ENCODE measurements at places on chromosomes 7 and 10.

- no peak for DNase-seq
Measured at GRCh38 chr10:32004161-32004591, 52.0 kb downstream of the KIF5B start.

GRCh38 chr7:134787064-134787463 lies 7.6 kb downstream of the CALD1 start:
- no peak for DNase-seq

GRCh38 chr7:155825336-155825735 lies 13.1 kb upstream of the SHH start:
- DNase-seq, result no peak

DNA sequence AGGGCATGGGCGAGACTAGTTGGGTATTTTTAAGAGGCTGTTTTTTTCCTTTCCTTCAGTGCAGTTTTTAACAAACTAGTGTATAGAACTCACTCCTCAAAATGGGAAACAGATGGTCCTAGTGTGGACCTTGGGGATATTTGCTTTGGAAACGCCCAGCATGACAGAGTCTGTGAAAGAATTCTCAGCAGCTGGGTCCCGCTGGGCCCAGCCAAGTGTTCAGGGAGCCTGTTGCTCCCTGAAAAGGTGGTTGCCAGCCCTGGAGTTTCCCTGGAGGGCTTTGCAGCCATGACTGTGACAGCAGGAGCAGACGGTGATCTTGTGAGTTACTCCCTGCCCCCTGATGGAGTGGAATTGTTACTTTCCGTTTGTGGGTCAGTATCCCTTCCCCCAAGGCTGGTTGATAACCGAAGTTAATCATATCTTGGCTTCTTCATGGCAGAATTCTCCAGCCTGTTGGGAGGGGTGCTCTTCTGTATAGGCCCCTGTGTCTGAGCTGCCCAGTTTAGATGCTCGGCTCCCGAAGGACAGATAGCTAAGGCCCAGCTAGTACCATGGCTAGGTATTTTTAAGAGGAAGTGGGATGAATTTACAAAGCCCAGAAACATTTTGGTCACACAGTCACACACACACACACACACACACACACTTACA lies 278.6 kb upstream of the HABP2 start:
- no peak for DNase-seq

DNA sequence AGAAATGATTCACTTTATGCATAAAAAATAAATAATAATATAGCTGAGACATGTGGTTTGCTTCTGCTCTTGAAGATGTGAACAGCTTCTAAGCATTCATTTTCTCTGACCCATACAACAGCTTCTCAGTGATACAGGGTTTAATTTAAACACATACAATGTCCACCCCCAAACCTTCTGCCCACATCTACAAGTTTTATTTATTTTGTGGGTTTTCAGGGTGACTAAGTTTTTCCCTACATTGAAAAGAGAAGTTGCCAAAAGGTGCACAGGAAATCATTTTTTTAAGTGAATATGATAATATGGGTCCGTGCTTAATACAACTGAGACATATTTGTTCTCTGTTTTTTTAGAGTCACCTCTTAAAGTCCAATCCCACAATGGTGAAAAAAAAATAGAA lies 17.2 kb downstream of the INHBA start:
- no peak for DNase-seq

GRCh38 chr10:53005612-53006345 lies 233.2 kb upstream of the MBL2 start:
- DNase-seq, result no peak

GRCh38 chr7:199483-200249 lies 7.3 kb downstream of the FAM20C start:
- DNase-seq, result no peak

DNA sequence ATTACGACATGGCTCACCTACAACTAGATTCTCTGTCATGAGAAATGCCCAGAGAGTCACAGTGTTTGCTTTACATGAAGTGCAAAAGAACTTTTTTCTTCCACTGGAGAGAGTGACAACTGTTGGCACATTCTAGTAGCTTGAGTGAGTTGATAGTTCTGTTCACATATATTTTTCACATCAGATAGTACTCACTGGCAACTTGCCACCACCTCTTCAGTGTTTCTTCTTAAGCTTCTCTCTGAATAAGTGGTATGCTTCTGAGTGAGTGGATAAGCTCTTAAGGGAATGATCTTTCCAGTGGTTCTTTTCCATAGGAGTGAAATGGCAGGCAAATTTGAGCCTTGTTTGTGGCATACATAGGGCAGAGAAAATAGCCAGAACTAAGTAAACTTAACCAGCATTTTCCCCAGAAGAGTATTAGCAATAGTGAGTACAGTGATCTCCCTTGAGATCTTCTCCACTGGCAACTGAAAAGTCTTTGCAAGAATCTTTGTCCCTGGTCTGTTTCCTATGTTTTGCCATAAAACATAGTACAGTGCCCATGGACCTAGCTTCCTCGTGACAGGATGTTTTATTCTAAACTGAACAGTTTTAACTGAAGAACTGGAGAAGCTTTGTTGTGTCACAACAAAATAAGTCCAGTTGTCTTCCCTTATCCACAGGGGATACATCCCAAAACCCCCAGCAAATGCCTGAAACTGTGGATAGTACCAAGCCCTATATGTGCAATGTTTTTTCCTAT lies 125.4 kb upstream of the CDK13 start:
- no peak for DNase-seq

DNA sequence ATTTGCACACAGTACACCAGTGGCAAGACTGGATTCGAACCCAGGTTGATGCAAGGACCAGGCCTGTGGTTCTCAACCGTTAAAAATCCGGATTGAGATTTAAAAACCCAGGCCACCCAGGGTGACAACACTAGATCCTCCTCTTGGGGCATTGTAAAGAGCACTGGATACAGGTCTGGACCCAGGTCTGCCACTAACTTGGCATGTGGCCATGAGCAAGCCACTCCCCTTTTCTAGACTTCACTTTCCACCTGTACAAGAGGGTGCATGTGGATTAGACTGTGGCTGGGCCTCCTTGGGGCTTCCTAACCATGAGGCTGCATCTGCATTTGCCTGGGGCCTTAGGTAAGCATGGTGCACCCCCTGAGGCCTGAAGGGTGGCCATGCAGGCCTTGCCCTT lies 21.7 kb upstream of the SLC29A3 start:
- DNase-seq, result no peak

DNA sequence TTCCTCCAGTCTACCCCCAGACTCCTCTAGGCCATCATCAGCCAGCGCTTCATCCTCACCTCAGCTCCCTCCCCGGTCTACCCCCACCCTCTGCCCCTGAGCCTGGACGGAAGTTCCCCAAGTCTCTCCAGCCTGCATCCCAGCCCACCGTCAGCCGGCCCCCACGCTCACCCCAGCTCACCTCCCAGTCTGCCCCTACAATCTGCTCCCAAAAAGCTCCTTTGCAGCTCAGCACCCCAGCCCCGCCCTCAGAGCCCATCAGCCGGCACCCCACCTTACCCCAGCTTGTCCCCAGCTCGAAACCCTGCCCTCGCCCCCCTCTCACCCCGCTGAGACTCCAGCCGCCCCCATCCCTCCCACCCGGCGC lies 322 bp upstream of the RAMP3 start:
- DNase-seq, result no peak

DNA sequence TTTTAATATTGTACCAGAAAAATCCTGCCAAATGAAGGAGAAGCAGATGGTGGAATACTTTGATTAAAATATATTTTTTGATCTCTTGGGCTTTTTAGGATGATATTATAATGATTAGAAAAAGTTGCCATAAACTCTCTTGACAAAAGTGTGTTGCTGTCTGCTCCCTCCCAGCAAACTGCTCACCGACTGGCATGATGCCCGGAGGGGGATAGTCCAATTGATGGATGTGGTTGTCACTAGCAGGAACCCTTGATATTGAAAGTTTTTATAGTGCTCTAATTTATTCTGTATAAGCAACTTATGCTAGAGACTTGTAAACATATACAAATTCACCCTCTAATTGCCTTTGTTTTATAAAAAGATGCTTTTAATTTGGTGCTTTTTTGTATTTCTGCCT lies 114.0 kb downstream of the DNAH11 start:
- DNase-seq, result no peak

GRCh38 chr10:5515948-5516761 lies 8.6 kb upstream of the CALML3 start:
- no peak for DNase-seq

DNA sequence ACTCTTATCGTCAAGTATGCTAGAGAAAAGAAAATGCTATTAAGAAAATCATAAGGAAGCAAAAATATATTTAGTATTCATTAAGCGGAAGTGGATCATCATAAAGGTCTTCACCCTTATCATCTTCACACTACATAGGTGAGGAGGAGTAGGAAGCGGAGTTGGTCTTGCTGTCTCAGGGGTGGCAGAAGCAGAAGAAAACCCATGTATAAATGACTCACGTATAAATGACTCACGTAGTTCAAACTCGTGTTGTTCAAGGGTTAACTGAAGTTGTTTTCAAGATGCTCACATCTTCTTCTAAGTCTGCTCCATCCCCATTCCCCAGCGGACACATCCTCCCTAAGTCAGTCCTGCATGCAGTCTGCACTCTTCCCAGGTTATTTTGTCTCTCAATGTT lies 72.4 kb downstream of the SFMBT2 start:
- no peak for DNase-seq

DNA sequence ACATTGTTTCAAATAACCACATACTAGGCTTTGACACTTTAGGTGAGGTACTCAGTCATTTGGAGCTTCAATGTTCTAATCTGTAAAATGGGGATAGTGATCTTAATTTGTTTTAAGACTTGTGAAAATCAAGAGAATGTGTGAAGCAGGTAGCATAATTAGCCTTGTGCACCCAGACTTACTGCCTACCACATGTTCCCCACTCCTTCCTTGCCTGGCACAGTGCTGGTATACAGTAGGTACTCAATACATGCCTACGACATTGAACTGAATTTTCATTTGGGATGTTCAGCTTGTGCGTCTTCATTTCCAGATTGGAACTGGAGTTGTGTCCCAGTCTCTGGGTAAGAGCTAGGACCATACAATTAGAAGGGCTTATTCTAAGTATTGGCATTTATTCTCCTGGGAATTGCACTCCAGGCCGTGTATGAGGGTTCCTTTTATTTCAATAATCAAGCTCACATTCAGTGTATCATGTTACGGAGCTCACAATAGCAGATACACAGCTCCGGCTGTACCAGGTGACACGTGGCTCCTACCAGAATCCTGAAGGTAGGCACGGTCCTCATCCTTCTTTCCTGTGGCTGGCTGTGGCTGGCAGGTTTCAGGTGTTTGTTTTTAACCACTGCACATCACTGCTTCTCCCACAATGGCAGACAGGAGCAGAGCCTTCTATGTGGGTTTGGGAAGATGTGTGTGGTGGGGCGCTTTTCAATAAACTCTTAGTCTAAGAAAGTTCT lies 109.4 kb upstream of the PDCD4 start:
- DNase-seq, result no peak

GRCh38 chr10:91885362-91886079 lies 23.8 kb downstream of the FGFBP3 start:
- DNase-seq, result no peak

DNA sequence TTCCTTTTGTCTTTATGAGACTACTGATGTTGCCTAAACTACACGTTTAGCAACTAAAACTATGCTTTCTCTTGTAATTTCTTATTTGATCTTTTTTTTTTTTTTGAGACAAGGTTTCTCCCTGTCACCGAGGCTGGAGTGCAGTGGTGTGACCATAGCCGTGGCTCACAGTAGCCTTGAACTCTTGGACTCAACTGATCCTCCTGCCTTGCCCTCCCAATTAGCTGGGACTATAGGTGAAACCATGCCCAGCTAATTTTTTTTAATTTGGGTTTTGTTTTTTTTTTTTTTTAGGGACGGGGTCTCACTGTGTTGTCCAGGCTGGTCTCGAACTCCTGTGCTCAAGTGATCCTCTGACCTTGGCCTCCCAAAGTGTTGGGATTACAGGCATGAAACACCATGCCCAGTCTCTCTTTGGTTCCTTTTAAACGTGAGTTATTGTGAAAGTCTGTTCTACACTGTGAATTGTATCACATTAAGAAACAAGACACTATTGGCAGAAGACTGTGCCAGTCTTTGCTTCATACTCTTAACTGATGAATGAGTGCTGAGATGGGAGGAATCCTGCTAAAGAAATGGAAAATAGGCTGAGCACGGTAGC lies 6.4 kb downstream of the TMEM248 start:
- no peak for DNase-seq

DNA sequence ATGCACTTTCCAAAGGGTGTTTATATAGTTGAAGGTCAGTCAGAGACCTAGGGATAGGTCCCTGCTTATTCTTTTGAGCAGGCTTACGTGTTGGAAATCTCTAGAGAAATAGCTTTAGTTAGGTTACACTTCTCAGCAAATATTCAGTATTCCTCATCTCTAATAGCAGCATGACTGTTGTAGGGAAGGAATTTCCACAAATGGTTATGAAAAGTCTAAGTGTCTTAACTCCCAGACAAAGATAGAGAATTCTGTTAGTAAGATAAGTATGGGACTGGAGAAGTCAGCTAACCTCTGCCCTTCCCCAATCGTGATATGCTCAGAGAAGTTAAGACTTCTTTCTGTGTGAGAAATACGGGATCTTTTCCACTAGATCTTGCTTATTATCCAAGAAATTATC lies 16.5 kb downstream of the SGPL1 start:
- DNase-seq, result no peak

GRCh38 chr10:29191674-29192073 lies 97.2 kb upstream of the LYZL1 start:
- no peak for DNase-seq

GRCh38 chr10:34526758-34527730 lies 288.1 kb downstream of the PARD3 start:
- no peak for DNase-seq

GRCh38 chr7:74267756-74268565 lies 13.8 kb upstream of the RFC2 start:
- no peak for DNase-seq

GRCh38 chr10:32072025-32072800 lies 16.0 kb upstream of the KIF5B start:
- no peak for DNase-seq

DNA sequence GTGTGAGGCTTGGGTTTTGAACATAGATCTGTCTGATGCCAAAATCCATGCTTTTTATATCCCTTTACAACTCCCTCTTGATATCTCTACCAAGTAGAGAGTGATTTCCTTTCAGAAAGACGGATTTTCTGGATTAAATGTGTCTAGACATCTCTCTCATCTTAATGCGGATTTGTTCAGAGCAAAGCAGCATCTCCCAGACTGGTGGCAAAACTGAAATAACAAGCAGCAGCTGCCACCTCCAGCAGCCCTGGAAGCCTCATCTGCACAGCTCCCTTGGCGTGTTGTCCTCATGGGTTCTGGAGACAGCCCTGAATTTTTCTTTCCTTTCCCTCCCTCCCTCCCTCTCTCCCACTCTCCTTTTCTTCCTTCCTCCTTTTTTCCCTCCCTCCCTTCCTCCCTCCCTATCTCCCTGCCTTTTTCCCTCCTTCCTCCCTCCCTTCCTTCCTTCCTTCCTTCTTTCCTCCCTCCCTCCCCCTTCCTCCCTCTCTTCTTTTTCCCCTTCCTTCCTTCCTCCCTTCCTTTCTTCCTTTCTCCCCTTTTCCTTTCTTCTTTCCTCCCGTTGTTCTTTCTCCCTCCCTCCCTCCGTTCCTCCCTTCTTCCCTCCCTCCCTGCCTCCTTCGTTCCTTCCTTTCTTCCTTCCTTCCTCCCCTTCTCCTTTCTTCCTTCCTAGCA lies 639.9 kb downstream of the TYW1 start:
- DNase-seq, result no peak

- DNase-seq, result no peak
Measured at GRCh38 chr10:125976960-125977605, 80.7 kb downstream of the FANK1 start.
